ENCODE measurements at places on chromosomes 12 and 14. TPM values are rescaled to one million over a fixed set of nuclear protein-coding genes. Genes with fewer than 3 reads are reported as not detected.

The ART4 gene
- not detected for total RNA-seq

DNA sequence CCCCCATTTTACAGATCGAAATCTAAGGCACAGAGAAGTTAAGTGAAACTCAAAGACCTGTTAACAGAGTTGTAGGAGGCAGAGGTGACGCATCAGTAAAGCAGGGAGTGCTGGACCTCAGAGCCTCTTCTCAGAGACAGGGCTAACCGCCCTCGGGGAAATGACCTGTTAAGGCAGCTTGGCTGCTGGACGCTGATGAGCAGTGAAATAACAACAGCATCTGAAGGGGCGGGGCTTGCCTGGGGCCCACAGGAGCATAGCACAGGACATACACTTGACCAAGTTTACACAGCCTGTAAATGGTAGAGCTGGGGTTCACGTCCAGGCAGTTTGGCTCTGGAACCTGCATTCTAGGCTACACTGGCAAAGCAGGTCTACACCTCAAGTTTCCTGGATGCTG lies 39.3 kb downstream of the LRTM2 start:
- peak; percentile 82 for DNase-seq

DNA sequence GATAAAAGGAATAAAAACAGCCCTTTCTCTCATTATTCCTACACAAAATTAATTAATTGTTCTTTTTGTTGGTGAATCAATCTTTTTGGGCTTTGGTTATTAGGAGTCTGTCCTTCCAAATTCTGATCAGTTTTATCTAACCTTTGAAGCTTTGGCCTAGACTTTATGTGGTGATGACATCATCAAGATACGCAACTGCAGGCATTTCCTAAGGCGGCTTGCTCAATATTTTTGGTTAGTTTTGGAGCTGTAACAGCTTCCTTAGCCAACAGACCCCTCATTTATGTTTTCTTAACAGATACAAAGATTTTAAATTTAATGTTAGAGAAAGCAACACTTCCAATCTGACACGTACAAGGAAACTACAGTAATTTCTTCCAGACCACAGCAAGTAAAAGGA lies 87.8 kb upstream of the PDE3A start:
- DNase-seq, result no peak

- DNase-seq, result peak; percentile 57
These were observed 71.5 kb upstream of the MDM1 start for GRCh38 chr12:68403711-68404110.

Measured in Daoy (cell line).